ENCODE measurements at places on chromosomes 5 and 9.

- DNase-seq = peak; percentile 48
- no peaks in the 10 kb centered on the region for H3K27me3 ChIP-seq
- no peaks in the 10 kb centered on the region for H3K4me1 ChIP-seq
- H3K27ac ChIP-seq = no peak overlapping the region
These were observed 6.0 kb upstream of the NEK6 start for GRCh38 chr9:124251605-124252378.

DNA sequence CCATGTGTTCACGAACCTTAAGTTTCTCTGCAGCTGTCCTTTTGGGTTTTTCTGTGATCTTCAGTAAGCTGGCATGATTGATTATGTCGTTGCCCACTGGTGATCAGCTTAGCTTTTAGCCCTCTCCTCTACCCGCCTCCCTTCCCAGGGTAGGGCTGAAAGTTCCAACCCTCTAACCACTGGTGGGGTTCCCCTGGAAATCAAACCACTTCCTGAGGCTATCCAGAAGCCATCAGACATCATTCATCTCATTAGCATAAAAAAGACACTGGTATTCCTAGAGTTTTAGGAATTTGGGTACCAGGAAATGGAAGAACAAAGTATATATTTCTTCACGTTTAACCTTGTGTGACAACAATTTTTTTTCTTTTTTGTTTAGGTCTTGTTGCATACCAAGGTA is 29.8 kb downstream of the SPIN1 start:
- no peak overlapping the region for H3K4me3 ChIP-seq
- no peak for DNase-seq
- peaks cover 72% of the 10 kb centered on the region for H3K36me3 ChIP-seq
- no peaks in the 10 kb centered on the region for H3K27me3 ChIP-seq
- no peak overlapping the region for H3K27ac ChIP-seq

DNA sequence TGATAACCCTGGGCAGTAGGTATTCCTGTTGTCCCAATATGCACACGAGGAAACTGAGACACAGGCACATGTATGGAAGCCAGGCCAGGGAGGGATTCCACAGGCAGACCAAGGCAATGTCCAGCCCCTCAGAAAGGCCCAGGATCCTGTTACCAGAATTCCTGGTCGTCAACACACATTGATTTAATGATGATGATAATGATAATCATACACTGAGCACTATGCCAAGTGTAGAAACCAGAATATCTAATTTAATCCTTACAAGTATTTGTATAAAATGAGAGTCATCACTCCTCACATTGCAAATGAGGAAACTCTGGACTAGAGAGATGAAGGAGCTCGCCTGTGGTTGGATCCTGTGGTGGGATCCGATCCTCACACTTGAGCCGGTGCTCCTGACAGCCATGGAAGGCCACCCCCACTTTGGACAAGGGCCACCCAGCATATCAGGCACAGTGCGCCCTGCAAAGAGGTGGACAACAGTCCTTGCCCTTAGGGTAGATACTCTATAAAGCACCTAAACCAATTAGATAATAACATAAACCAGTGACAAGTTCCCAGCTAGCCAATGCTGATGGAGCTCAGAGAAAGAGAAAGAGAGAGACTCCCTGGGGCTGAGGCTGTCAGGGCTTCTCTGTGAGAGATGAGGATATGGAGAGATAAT is 185.3 kb downstream of the SLIT3 start:
- H3K4me1 ChIP-seq = peaks cover 8% of the 10 kb centered on the region
- no peak overlapping the region for H3K27ac ChIP-seq
- H3K36me3 ChIP-seq = no peaks in the 10 kb centered on the region

- H3K36me3 ChIP-seq = no peaks in the 10 kb centered on the region
- H3K27ac ChIP-seq = no peak overlapping the region
- H3K4me3 ChIP-seq = no peak overlapping the region
- no peak for DNase-seq
- peaks cover 33% of the 10 kb centered on the region for H3K27me3 ChIP-seq
- H3K4me1 ChIP-seq = peaks cover 10% of the 10 kb centered on the region
These were observed 2.8 kb upstream of the HMCN2 start for GRCh38 chr9:130262771-130263170.

DNA sequence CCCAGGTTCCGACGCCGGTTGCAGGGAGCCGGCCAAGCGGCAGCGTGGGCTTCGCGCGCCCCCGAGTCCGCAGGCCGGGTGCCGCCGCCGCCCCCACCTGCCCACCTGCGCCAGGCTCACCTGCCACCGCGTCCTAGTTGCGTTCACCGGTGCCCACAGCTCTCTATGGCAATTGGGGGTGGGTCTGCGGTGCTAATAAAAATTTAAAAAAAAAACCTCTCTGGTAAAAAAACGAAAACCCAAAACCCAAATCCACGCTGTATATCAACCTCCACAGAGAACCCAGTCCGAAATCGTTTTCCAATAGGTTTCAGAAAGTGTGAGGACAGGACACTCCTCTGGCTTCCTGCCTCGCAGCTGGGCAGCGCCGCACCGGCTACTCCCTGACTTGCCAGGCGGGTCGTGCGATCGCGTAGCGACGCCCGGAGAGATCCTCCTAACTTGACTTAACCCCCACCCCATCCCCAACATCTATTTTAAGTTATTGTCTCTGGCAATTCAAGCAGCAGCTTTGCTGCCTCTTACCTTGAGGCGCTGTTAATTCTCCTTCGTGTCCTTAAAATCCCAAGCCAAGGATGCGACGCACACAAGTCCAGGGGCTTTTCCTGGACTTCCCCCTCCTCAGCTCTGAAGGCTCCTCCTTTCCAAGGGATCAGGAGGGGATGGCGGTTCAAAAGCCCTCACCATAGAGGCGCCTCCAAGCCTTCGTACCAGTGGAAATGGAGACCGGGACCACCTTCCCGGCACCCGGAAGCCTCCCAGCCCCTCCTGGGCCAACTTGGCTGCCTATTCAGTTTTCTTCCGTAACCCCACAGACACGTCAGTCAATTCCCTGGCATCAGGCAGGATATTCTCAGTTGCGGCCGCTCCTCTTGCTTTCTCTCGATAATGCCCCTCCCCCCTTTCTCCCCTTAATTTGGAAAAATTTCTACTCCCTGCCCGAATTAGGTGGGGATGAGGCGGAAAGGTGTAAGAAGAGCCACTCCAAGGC is 1639.4 kb upstream of the C9orf72 start:
- DNase-seq = peak; percentile 50
- peak overlapping the region; percentile 36 for H3K27ac ChIP-seq
- peak overlapping the region; percentile 55 for H3K4me3 ChIP-seq
- no peaks in the 10 kb centered on the region for H3K36me3 ChIP-seq
- H3K4me1 ChIP-seq = peaks cover 42% of the 10 kb centered on the region

- peak; percentile 89 for DNase-seq
- H3K36me3 ChIP-seq = no peaks in the 10 kb centered on the region
- H3K27ac ChIP-seq = peak overlapping the region; percentile 62
These were observed 109.8 kb upstream of the IFNK start for GRCh38 chr9:27414220-27414761.
